Neural progenitor cell (in vitro differentiated cells): ENCODE measurements at places on chromosomes 7 and 10.

- DNase-seq: no peak
Observed at GRCh38 chr10:103793920-103794883, 61.2 kb downstream of the SH3PXD2A start.

DNA sequence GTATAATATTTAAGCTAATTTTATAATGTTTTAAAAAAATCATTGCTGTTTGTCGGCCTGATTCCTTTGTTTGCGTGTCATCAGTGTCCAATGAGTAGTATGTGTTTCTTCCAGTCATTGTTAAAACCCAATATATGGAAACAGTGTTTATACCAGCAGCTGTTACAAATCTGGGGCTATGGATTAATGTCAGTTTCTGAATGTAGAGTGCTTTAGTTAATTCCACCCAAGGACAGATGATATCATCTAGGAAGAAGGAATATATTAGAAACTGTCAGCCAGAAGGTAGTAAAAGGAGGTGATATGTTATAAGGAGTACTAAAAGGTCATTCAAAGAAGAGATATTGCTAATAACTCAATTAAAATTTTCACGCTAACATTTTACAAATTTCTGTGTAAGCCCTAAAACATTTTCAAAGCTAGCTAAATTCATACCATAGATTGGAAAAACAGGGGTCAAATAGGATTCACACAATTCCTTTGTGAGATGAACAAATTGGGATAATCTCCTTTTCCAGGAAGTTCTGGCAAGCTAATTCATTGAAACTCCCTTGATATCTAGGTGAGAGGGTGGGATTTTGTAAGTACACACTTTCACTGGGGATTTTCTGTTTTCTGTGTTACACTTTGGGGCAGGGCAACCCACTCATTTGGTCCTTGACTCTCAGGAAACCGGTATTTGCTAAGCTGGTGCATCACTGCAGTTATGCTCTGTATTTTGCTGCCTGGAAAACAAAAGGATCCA, 448.8 kb downstream of the LRMDA start:
- DNase-seq: no peak

DNA sequence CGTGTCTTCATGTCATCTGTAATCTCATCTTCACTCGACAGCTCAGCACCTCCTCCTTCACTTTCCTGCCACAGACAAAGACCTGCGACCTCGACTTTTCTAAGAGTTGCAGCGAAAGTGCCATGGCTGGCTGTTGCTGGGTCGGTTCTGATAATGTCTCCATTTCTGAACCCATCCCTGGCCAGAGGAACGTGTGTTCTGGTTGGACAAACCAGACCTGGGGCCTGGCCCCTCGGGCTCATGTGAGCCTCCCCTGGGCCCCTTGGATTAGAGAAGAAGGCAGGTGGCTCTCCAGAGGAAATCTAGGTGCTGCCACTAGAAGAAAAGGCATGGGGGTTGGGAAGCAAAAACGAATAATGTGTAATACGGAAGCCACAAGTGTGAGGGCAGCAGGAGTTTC, 273.7 kb downstream of the GLRX3 start:
- DNase-seq: no peak

- peak; percentile 65 for DNase-seq
Observed at GRCh38 chr7:43721193-43721806, 8.0 kb downstream of the COA1 start.

GRCh38 chr10:1461016-1461415, 276.3 kb downstream of the ADARB2 start:
- no peak for DNase-seq

GRCh38 chr7:80876894-80877414, 41.9 kb downstream of the SEMA3C start:
- no peak for DNase-seq

DNA sequence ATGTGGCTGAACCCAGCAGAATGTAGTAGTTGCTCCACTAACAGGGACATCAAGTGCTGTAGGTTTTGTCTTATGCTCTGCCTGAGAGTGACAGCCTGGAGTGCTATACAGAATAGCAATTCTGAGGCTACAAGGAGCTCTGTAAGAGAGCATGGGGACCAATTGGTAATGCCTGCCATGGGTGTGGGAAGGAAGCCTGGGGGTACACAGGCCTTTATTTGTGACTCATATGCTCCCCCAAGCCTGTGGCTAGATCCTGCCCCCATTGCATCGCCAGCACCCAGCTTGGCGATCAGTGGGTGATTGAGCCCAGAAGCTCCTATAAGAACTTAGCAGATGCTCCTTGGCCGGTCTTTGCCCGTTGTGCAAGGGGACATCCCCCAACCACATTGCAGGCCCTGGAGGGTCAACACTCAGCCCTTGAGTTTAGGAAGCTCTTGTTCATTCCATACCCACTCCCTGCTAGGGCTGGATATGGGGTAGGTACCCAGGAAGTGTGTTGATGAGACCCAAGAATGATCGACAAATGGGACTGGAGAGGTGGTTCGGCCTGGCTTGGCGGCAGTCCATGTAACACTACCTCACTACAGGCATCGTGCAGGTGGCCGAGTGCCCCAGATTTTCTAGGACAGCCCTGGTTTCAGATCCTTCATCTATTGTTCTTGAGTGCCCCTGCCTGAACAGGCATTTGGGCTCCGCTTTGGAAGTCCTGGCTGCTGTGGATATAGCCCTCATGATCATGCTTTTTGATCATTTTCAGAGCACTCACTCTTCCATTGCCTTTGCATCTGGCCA, 37.7 kb downstream of the ZMIZ1 start:
- DNase-seq: no peak

DNA sequence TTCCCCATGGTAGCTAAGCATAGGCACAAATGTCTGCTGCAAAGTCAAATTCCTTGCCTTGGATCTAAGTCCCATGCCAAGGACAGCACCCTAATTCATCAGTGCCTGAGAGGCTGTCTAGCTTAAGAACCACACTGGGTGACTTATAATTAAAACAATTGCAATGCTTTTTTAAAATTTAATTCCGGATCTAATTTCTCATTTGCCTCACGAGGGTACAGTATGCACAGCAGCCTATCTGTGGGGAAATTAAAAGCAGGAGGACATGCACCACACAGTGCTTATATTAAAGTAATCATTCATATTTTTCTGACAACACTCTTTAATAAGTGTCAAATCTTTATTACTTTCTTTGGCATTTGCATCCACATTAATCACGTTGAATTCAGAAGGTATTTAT, 378.8 kb downstream of the GPAM start:
- DNase-seq: no peak

DNA sequence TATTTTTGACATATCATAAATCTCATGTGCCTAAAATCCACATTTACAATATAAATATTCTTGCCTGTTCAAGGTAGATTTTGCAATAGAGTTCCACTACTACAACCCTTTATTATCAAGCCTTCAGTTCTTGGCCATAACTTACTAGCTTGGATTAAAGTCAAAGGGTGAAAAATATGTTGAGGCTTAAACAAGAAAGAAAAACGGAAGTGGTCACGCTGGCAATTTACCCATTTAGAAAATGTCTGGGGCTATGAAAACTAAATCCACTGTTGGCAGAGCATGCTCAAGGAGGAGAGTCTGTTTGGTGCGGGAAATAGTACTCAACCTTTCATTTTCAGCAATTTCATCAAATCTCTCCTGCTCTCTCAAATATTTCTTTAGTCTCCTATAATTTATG, 209.8 kb upstream of the RHOBTB1 start:
- no peak for DNase-seq

DNA sequence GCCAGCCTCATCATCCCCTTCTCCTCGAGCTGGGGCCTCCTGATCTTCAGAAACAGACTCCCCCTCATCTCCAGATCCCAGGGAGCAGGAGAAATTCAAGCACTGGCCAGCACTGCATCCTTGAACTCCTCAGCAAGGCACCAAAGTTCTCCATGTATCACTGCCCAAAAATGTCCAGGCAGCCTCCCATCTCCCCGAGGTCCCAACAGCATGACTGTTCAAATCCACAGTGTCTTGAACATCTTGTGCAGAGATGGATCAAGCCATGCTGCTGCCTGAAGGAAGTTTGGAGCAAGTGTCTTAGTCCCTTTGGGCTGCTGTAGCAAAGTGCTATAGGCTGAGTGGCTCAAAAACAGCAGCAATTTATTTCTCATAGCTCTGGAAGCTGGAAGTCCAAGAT, 115.5 kb upstream of the GALNT17 start:
- DNase-seq: no peak

GRCh38 chr10:70838270-70838805, 22.6 kb downstream of the SGPL1 start:
- DNase-seq: no peak

DNA sequence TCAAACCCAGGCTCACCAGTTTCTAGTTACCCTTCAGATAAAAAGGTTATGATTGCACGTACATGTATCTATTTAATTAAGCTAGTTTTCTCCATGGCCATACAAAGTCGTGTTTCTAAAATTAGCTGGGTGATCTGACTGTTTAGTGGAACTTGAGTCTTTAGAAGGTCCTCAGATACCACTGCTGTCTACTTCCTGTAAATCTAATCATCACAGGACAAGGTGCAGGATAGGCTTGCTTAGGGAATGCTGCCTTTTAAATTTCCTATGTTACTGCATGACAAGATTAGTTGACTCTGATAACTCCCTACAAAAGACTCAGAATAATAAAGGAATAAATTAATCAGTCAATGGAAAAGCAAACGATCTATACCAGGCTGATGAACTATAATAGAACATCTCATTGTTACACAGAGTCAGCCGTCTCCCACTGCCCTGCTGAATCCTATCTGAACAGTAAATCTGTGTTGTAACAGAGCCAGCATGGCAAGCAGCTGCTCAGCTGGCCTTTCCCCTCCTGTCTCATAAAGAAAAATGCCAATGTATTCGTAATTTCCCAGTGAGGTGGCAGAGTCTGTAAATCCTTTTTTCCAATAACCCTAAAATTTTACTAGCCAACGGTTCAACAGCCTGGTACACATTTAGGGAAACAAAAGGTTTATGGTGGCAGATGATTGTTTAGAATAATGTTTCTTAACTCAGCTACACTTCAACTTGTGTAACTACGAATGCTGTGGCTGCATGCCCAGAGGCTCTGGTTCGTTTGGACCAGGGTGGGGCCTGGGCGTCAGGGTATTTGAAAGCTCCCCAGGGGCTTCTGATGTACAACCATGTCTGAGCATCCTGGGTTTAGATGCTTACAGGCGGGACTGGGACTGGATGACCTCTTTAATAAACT, 318.0 kb downstream of the PAXIP1 start:
- no peak for DNase-seq

GRCh38 chr10:101331956-101332355, 22.0 kb upstream of the BTRC start:
- DNase-seq: no peak

GRCh38 chr10:25805986-25806385, 128.0 kb upstream of the MYO3A start:
- no peak for DNase-seq

- no peak for DNase-seq
Observed at GRCh38 chr7:99648843-99649242, 31.0 kb downstream of the CYP3A5 start.

GRCh38 chr10:26759008-26759407, 61.5 kb downstream of the PDSS1 start:
- DNase-seq: peak; percentile 55

GRCh38 chr7:24966802-24967201, 13.2 kb downstream of the OSBPL3 start:
- no peak for DNase-seq

- DNase-seq: no peak
Observed at GRCh38 chr10:70560511-70560941, 42.0 kb downstream of the PRF1 start.

DNA sequence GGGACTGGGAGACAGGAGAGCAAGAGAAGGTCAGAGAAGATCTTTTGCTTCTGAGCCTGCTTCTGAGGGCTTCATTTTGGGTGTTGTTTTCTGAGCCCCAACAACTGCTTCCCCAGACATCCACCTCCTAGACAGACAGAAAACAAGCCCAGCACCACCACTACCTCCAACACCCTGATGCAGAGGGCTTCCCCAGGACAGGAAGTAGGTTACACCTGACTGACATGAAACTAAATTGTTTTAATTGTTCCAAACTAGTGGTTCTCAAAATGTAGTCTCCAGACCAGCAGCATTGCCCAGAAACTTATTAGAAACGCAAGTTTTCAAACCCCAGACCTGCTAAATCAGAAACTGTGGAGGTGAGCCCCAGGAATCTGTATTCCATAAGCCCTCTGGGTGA, 163.6 kb upstream of the KMT2E start:
- DNase-seq: no peak

- DNase-seq: no peak
Observed at GRCh38 chr7:80047856-80048459, 86.7 kb upstream of the GNAI1 start.
